AG08396 (cell line): ENCODE measurements at places on chromosomes 5 and 9.

DNA sequence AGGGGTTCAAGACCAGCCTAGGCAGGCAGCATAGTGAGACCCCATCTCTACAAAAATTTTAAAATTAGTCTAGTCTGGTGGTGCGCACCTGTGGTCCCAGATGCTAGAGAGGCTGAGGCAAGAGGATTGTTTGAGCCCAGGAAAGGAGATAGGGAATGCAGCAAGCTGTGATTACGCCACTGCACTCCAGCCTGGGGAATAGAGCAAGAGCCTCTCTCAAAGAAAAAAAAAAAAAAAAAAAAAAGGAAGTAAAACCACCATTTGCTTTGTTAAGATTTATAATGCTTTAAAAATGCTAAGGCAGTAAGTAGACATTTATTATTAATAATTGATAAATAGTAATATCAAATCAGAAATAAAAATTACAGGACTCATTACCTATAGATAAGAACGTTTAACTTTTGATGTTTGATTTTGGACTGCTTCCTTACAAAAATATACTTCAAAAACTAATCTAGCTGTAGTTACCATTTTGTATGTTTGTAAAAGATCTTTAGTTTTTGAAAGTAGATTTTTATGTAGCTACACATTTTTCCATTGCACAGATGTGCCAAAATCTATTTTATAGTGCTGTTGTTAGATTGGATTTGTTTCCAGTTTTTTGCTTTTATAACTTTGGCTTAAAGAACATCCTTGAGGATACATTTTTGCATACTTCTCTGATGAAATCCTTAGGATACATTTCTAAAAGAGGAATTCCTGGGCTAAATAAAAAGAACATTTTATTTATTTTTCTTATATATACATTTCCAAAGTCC is 86.4 kb downstream of the INIP start:
- DNase-seq, result no peak

DNA sequence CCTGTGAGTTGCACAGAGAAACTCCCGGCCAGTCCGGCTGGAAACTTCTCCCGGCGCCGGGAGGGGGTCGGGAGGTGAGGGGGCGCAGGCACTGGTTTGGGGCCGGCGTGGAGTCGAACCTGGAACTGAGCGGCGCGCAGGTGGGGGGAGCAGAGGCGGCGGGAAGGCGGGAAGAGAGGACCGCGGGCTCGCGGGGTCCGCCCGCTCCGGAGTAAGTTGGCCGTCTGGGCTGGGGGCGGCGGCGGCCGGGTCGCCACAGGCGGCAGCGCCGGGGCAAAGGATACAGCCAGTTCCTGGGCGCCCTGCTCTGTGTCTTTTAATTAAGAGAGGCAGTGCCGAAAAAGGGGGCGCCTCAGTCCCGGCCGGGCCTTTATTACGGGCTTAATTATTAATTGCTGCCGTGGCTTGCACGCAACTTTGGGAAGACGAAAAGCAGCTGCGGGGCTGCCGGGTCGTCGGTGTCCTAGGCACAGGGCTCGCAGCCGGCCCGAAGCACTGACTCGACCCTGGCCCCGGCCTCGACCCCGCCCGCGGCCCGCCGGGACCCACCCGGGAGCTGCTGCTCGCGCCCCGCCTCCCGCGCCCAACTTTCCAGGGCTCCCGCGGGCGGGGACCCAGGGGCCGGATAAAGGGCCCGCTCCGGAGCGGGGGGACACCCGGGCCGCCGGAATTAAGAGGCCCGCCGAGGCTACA is 1.1 kb downstream of the NTNG2 start:
- DNase-seq, result no peak

DNA sequence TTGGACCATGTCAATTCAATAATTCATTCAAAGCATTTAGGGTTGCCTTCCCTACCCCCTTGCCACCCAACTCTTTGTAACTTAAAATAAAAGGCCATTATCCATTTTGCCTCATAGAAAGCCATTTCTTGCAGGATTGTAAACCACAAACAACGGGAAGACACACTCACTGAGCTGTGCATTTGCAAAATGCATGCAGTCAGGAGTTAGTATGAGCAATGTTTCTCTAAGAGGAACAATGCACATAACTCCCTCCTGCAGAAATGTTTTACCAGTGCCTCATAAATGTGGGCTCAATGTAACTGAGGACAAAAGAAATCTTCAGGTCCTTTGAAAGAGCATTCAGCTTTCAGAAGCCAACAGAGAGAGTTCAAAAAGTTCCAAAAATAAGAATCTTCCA is 98.5 kb upstream of the ABCA1 start:
- no peak for DNase-seq

DNA sequence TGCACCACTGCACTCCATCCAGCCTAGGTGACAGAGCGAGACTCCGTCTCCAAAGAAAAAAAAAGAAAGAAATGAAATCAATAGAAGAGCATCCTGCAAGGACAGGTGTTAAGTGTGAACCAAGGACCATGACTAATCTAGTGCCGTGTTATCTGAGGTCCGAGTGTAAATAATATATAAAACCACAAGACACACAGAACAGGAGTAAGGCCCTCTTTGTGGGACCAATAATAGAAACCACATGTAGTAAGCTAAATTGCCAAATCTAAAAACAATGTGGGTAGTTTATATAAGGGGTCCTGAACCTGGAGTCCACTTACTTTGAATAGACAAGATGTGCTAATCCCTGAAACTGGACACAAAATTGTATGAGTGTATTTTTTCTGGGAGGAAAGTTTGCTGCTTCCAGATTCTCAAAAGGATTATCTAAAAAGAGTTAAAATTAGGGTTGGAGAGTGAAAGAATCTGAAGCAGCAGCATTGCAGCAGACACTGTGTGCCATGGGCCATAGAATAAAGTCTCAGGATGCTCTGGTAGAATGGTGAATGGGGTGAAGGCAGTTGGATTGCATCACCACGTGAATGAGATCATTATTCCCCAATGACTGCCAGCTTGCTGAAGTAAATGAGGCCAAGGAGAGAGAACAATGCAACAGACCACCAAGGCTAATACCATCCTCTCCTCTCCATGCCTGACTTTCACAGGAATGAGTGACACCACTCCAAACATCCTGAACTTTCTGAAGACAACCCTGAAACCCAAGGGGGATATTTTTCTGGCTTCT is 222.7 kb downstream of the DCP2 start:
- no peak for DNase-seq

- DNase-seq, result no peak
These were observed 8.2 kb upstream of the DOCK8 start for GRCh38 chr9:206481-206880.

- no peak for DNase-seq
These were observed 630.4 kb downstream of the PSAT1 start for GRCh38 chr9:78927099-78927940.

- no peak for DNase-seq
These were observed 174.9 kb downstream of the TMEM161B start for GRCh38 chr5:88093765-88094164.

GRCh38 chr9:89605465-89606048 is 745 bp downstream of the GADD45G start:
- peak; percentile 57 for DNase-seq

DNA sequence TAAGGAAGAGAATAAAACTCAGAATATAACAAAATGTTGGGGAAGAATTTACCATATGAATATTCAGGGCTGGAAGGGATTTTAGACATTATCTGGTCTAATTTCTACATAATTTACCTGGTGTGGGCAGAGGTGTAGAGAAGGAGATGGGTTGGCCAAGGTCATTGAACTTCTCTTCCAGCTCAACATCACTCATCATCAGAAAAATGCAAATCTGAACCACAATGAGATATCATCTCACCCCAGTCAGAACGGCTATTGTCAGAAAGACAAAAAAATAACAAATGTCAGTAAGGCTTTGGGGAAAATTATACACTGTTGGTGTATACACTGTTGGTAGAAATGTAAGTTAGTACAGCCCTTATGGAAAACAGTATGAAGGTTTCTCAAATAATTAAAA is 121.7 kb downstream of the PTTG1 start:
- DNase-seq, result no peak

GRCh38 chr9:97415146-97415545 is 3.2 kb downstream of the TDRD7 start:
- no peak for DNase-seq

GRCh38 chr5:149422366-149423048 is 43.4 kb upstream of the IL17B start:
- DNase-seq, result peak; percentile 73

GRCh38 chr9:135127718-135128670 is 40.5 kb downstream of the OLFM1 start:
- no peak for DNase-seq

GRCh38 chr5:176700239-176700847 is 53.1 kb downstream of the TSPAN17 start:
- DNase-seq, result no peak

- DNase-seq, result no peak
These were observed 25.6 kb upstream of the SMC2 start for GRCh38 chr9:104068546-104068945.

DNA sequence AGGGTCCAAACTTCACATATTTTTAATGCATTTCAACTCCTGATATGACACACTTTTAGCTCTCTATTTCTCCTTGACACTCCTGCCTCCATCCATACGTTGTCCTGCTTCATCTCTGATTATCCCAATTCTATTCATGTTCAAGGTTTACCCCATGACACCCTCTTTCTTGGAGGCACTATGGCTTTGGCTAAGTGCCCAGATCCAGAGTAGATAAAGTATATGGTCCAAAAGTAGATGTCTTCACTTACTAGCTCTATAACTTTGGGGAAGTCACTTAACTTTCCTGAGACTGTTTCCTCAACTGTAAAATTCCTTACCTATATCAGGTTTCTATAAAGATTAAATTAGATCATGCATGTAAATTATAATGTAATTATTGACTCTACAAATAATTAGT is 36.1 kb downstream of the SLC22A5 start:
- no peak for DNase-seq
